HAP-1 (cell line): ENCODE measurements at places on chromosomes 7 and 10.

- DNase-seq: no peak
Measured at GRCh38 chr10:1515780-1516491, 221.4 kb downstream of the ADARB2 start.

DNA sequence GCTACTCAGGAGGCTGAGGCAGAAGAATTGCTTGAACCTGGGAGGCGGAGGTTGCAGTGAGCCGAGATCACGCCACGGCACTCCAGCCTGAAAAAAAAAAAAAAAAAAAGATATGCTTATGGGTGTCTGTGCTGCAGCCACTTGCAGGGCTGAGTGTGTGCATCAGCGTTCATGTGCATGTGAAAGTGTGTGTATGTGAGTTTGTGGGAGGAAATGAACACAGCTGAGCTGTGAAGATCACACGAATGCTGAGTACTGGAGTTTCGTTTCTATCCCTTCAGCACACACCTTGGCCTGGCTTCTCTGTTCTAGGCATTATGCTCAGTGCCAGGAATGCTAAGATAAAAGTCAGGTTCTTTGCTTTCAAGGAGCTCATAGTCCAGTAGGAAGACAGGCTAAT lies 12.0 kb upstream of the SVOPL start:
- DNase-seq: no peak

- DNase-seq: no peak
Measured at GRCh38 chr7:69550991-69551390, 47.3 kb upstream of the AUTS2 start.

DNA sequence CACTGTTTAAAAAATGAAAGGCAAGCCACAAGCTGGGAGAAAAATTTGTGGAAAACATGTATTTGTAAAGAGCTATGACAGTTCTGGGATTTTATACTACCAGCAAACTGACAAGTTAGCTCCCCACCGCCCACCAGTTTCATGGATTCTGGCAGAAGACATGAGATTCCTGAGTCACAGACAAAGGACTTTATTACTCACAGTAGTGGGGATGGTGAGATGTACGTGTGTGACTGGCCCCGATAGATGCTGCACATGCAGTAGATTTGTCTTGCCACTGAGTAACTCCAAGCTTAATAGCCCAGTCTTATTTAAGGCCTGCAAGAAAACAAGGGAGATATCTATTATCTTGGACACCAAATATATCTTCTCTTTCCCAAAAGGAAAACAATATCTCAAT lies 281.7 kb downstream of the AHR start:
- no peak for DNase-seq

DNA sequence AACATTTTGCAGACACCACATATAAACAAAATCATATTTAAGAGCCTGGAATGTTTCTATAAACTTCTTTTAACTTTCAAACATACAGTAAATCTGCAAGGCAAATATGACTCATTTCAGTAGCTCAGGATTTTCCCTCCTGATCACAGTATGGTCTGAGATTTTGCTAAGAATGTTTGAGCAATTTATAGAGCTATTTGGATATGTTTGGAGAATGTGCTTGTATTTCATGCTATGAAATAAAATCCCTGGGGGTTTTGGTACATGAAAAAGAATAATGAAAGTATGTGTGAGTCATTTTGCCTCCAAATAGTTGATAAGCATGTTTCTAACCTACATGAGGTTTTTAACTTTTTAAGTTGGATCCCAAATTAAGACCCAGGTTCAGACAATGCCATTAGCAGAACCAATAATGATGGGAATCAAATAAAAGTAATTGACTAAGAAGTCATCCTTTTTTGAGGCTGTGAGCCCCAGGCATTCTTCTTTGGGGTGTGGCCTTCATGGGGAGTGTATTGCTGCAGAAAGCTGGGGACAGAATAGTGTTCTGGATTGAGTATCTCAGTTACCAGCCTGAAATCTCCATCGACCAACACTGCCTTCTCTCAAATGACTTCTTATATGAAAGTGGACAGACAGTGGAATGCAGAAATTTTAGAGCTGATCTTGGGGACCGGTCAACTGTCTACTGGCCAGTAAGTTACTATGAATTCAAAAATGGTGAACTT lies 66.1 kb upstream of the AGBL3 start:
- no peak for DNase-seq

DNA sequence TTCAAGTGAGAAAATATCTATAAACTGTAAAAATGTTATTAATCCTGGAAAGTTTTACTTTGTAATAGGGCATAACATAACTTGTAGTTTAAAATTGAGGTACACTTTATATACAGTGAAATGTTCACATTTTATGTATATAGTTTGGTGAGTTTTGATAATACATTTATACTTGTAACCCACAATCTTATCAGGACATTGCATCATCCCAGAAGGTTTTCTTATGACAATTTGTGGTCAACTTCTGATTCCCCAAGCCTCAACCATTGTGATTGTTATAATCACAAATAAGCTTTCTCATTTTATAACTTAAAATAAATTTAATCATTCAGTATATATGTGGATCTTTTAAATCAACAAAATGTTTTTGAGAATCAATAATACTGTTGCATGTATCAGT lies 151.1 kb downstream of the TFPI2 start:
- DNase-seq: no peak

DNA sequence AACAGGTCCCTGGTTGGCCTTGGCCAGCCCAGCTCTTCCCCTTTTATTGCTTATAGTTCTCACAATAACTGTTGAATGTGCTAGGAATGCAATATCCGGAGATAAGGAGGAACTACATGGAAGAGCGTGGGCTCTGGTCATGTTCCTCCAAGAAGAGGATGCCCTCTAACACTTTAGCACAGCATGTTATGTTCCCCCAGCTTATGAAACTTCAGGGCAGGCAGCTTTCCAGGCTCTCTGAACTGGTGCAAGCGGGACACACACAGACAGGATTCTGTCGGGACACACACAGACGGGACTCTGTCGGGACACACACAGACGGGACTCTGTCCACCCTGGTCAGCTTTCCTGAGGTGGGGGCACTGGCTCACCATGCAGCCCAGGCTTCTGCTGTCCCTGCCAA lies 141.6 kb downstream of the PKD1L1 start:
- no peak for DNase-seq

DNA sequence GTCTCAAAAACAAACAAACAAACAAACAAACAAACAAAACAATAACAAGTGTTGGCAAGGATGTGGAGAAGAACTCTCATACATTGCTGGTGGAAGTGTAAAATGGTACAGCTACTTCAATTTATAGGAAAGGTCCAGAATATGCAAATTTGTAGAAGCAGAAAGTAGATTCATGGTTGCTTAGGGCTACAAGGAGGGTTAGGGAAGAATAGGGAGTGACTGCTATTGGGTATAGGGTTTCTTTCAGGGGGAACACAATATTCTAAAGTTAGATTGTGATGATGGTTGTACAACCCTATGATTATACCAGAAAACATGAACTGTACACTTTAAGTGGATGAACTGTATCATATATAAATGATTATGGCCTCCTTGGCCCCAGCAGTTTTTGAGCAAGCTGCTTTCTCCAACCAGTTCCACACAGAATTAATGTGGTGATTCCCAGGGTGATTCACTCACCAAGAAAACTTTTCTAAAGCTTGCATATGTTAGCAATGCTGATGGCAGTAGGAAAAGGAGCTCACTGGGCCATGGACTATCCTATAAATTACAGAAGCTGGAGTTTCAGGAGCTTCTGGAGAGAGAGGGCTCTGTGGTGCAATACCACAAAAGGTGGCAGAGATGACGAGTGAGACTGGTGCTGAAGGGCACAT lies 52.8 kb upstream of the KCNIP2 start:
- no peak for DNase-seq

DNA sequence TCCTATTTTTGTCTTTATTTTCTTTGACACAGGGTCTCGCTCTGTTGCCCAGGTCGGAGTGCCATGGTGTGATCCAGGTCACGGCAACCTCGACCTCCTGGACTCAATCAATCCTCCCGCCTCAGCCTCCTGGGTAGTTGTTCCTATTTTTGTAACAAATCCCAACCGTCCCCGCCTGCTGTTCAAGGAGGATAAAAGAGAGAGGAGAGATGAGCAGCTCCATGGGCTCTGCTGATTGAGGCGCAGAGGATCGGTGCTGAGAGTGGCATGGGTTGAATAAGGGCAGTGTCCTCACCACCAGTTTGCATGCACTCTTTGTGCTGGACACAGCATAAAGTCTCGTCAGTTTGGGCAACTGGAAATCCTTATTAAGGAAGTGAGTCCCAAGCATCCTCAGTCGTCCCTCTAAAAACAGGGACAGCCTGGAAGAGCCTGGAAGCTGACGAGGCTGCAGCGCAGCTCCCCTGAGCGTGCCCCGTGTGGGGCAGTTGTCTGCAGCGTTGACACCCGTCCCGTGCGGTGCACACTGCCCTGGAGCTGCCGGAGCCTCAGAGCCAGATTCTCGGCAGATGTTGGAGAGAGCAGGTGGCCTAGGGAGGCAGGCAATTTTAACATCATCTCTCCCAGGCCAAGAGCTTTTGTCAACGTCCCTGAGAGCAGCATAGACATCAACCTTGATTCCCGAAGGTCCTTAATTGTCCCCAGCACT lies 404.2 kb upstream of the RNF32 start:
- no peak for DNase-seq
